Stimulated activated CD4-positive, alpha-beta T cell treated with anti-CD3 and anti-CD28 coated beads, Interleukin-12 subunit alpha, Interleukin-12 subunit beta, amount 100 ng/mL, for 24 hours (primary cell): ENCODE measurements at places on chromosomes 6 and 20.

DNA sequence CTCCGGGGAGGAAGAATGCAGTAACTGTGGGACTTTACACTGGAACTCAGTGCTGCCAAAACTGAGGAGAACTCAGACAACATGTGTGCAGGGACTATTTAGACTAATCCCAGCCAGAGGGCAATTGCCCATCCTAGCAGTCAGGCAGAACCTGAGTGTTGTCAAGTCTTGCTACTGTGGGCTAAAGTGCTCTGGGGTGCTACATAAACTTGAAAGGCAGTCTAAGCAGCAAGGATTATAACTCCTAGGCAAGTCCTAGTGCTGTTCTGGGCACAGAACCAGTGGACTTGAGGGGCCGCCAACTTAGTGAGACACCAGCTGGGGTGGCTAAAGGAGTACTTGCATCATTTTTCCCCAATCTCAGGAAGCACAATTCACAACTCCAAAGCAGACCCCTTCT is 363.8 kb upstream of the PTCHD4 start:
- DNase-seq: no peak

GRCh38 chr6:85291326-85291725 is 158.6 kb upstream of the NT5E start:
- no peak for DNase-seq

GRCh38 chr6:135306740-135307420 is 125.8 kb downstream of the MYB start:
- DNase-seq: no peak

DNA sequence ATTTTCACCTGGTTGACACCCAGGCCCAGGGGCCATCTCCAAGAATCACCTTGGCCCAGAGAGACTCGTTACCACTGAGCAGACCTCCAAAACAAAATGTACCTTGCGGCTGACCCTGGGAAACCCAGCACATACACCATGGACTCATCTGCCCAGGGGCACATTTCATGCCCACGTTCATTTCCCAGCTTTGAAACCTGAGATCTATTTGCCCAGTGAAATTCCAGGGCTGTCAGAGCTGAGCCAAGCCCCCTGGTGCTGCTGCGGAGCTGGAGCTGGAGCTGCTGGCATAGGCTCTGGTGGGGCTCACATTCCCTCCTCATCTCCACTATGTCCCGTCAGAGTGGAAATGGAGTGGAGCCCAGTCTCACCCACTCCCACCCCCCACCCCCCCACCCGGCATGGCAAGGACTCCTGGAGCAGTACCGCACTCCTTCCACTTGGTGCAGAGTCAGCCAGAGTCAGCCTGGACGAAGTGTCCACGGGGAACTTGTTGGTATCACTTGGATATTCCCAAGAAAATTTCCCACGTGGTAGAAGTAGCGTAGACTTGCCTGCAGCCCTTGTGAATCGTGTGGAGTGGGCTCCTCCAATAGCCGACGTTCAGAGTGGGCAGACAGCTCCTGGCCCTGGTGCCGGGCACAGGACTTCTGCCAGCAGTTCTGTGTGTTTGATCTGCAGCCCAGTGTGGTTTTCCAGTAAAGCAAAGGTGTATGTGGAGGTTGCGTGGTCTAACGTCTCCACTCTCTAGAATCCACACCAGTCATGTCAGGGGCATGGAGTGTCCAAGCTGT is 18.1 kb upstream of the OSER1 start:
- DNase-seq: no peak

- DNase-seq: no peak
Measured at GRCh38 chr6:1552296-1552761, 57.4 kb upstream of the FOXC1 start.

- no peak for DNase-seq
Measured at GRCh38 chr6:64238071-64238470, 602.5 kb downstream of the PHF3 start.

DNA sequence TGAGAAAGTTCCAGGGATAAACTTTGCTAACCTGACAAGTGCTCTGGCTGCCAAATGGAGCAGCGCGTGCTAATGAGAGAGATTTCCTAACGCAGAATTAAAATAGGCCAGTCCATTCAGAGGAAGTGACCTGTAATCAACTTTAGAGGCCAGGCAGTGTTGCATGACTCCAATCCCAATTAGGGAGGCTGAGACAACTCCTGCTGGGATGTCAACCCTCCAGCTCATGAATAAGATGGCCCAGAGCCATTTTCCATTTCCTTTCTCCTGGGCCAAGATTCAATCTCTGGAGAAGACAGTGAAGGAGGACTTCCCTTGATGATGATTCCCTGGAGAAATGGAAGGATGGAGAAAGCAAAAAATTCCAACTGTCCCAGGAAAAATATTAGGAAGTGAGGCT is 241.5 kb upstream of the RNF24 start:
- no peak for DNase-seq

- no peak for DNase-seq
Measured at GRCh38 chr20:46630306-46630705, 21.0 kb downstream of the SLC13A3 start.
